Tibial artery (tissue), 4 donors: ENCODE measurements at places on chromosomes 2 and 18.

DNA sequence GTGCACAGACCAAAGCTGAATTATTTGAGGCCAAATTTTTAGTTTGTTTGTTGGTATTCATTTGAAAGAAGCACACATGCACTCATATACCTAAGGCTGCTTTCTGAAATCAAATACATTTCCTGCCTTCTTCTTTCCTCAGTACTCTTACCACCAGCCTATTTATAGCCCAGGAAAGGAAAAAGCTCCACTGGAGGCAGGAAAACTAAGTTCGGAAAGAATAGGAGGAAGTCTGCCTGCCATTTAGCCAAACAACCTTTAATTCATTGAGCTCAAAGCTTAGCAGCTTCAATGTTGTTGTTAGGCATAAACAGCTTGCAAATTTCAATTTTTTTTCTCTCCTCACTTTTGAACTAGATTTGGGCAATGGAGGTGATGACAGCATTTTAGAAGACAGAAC, 40.4 kb upstream of the RASGRP3 start:
- DNase-seq = no peak

GRCh38 chr2:157628477-157629415, at the start of gene ACVR1C:
ACVR1C (minus strand) TSS chr2:157628864; CDS start chr2:157628644, 220 bp downstream.
- DNase-seq = peak; percentile 31

- DNase-seq = no peak
Measured at GRCh38 chr18:2146092-2146491, 425.2 kb downstream of the METTL4 start.

DNA sequence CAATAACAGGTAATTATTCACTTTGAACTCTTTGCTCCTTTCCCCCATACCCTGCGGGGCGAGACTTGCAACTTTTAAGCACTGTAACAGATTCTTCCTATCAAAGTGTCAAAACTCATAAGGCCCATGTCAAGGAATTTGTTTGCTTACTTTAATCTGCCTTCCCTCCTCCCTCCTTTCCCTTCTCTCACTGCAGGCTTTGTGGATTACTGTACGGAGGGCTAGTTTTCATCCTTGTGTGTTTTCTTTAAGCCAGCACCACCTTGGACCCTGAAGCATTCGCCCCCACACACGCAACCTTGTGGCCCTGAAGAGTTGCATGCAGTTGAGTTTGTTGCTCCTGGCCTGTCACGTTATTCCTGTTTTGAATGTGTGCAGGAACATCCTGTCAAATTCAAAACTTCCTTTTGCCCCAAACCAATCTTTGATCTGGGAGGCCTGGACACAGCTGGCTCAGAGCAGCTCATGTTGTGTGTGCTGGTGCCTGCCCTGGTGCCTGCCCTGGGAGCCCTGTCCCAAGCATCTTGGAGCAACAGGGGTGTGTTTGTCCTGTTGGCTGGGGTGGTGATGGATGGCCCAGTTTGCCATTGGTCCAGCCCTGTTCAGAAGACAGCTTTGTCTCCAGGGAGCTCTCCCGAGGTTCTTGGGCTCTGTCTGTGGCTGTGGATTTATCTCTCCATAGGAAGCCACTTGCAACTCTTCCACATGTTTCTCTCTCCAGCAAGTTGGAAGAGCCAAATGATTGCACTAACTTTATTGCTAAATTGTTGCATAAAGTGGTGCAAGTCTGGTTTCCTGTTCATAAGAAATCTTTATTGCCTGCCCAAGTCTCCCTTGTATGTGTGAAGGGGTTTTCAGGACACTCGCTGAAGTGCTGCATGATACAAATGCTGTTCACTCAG, 199.6 kb downstream of the VAPA start:
- no peak for DNase-seq

GRCh38 chr2:237863102-237863511, 3.7 kb downstream of the RAMP1 start:
- DNase-seq = no peak

- no peak for DNase-seq
Measured at GRCh38 chr2:137049518-137049917, 284.2 kb downstream of the THSD7B start.

GRCh38 chr18:36811955-36812354, 16.8 kb downstream of the TPGS2 start:
- no peak for DNase-seq

GRCh38 chr18:3709205-3709604, 259.2 kb downstream of the TGIF1 start:
- DNase-seq = no peak

- DNase-seq = no peak
Measured at GRCh38 chr2:148860037-148860436, 15.0 kb upstream of the KIF5C start.

GRCh38 chr2:67579216-67579615, 182.1 kb downstream of the ETAA1 start:
- no peak for DNase-seq

DNA sequence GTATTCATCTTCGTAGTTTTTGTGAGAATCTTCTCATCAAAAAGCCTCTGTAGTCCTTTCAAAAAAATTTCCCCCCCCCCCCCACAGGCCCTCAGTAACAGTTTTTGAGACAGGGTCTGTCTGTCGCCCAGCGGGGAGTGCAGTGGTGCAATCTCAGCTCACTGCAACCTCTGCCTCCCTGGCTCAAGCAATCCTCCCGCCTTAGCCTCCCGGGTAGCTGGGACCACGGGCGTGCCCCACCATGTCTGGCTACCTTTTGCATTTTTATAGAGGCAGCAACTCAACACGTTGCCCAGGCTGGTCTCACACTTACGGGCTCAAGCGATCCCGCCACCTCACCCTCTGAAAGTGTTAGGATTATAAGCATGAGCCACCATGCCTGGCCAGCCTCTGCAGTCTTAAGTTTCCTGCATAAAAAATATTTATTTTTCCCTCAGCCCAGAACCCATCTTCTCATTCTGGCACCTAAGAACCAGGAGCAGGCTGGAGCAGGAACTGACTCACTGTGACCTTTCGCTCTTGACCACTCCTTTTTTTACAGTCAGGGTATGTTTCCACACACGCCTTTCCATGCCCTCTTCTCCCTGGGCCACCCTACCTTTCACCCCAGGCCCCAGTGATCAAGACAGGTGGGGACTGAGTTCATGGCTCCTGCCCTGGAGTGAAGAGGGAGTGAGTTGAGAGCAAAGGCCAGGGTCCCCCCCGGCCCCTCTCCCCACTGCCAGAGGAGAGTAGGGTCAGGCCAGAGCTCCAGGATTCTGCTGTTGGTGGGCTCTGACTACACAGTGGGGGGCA, 32.5 kb upstream of the NT5DC4 start:
- DNase-seq = no peak

DNA sequence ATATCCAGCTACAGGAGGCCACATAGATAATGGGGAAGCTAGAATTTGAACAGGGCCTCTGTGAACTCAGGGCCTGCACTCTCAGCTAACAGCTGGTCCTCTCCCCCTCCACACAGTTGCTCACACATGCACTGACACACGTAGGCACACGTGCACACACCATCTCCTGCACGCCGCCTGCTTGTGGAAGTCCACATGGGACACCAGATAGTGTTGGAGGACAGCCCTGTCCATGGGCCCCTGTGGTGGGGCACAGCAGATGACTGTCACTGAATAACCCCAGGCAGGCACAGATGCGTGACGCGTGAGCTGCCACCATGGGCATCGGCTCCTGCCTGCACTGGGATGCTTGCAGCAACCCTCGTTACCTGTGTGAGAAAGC, 52.9 kb downstream of the ADI1 start:
- DNase-seq = peak; percentile 53

DNA sequence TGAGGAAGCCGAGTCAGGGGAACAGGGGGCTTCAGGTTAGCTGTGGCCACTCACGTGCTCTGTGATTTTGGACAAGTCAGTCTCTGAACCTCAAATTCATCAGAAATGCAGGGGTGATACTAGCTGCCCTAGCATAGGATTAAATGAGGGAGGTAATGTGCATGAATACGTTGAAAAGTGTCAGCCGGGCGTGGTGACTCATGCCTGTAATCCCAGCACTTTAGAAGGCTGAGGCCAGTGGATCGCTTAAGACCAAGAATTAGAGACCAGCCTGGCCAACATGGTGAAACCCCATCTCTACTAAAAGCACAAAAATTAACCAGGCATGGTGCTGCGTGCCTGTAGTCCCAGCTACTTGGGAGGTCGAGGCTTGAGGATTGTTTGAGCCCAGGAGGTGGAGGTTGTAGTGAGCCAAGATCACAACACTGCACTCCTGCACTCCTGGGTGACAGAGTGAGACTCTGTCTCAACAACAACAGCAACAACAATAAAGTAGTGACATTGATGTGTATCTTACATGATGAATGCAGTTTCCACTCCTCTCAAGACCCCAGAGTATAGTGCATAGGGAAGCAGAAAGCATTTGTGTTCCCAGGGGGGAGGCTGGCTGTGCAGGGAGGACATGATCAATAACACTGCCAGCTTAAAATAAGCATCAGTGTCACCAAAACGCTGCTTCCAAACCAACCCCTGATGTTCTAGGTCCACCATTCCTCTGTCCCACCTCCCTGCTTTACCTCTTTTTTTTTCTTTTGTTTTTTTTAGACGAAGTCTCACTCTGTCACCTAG, 68.8 kb downstream of the HNRNPLL start:
- no peak for DNase-seq
